Effector CD4-positive, alpha-beta T cell (primary cell): ENCODE measurements at places on chromosomes 7 and 10.

DNA sequence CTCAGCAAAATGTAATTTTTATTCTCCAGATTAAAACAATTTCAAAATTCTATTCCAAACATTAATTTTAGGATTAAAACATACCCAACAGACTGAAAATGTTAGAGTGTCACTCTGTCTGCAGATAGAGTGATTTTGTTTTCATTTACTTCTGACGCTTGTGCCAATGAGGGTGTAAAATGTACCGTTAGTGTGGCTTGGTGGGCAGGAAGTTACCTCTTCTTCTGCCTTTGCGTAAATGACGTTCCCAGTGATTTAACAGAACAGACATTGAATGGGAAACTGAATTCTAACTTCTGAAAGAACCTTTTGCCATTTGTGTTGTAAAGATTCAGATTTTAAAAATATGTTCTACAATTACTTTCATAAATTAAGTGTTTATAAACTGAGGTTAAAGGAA is 47.0 kb upstream of the DRGX start:
- DNase-seq: no peak

DNA sequence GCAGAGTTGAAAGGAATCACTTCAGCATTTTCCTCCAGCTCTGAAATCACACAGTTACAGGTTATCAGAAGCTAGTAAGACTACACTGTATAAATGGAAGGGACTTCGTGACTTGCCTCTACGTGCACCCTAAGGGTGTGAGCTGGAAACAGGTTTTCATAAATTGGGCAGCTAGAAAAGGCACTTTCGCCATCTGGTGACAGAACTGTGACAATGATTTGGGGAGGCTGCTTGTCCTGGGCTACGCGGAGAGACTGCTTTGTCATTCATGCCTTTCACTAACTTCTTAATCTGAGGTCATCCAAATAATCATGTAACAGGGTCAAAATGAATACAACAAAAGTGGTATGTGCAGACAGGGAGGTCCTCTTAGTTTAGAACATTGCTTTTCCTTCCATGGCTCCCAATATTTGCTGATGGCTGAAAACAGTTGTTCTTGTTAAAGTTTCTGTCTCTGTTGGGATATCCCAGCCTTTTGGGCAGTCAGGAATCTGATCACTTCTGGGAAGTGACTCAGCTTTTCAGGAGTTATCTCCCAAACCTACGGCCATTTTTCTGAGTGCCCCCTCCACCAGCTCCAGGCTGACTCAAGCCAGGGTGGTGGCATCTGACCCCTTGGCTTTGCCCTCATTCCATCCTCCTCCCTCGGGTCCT is 17.8 kb downstream of the VWC2 start:
- DNase-seq: no peak

DNA sequence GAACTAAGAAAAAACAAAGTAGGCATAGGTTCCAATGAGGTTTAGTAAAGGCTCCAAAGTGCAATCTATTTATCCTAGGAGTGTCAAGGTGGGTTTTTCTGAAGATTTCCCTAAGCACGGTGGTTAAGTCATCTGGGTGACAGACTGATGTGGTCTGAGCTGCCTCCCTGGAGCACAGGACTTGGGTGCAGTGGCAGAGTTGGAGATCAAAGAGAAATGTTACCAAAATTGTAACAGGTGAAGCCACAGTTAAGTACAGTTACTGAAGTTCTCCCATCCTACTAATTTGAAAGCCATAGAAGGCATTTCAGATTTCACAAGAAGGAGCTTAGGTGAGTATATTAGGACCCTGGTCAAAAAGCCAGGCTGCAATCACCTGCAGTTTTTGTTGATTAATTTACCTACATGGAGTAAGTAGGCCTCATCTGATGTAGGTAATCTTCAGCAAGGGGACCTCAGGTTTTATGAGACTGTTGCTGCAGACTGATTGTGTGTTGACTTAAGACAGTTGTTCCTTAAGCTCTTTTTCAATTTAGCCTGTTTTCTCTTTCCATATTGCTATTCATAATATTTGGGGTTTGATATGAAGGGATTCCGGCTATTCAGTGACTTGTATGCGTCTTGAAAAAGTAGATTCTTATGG is 3.0 kb downstream of the DLX6 start:
- no peak for DNase-seq

- no peak for DNase-seq
Observed at GRCh38 chr10:48779077-48779476, 94.4 kb downstream of the WDFY4 start.

DNA sequence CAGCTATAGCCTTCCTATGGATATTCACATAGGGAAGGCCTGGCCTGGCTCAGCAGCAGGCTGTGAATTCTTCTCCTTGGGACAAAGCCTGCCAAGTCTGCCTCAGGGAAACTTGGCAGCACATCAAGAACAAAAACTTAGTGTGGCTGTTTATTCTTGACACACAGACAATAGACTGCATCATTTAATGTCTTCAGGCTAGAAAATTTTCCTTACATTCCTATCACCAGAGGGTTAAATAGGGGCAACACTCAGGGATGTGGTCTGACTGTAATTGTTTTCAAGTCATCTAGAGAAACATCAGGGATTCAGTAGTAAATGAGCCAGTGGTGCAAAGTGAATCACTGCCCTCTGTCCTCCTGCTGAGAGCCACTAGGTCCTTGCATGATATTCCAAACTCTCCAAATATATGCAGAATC is 137.3 kb downstream of the SEMA3C start:
- DNase-seq: no peak

GRCh38 chr10:129136951-129137350 is 330.1 kb upstream of the MGMT start:
- no peak for DNase-seq

DNA sequence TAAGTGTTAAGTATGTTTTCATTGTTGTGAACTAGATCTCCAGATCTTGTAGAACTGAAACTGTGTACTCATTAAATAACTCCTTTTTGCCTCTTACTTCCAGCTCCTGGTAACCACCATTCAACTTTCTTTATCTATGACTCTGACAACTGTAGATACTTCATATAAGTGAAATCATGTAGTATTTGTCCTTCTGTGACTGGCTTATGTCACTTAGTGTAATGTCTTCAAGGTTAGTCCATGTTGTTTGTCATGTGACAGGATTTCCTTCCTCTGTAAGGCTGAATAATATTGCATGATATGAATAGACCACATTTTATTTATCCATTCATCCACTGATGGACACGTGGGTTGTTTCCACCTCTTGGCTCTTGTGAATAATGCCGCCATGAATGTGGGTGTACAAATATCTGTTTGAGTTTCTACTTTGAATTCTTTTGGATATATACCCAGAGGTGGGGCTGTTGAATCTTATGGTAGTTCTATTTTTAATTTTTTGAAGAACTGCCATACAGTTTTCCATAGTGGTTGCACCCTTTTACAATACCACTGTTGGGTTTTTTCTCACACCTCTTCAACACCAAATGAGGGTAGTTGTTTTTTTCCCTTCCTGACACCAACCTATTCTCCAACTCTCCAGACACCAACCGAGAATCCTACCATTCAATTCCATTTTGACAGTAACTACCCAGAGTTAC is 10.7 kb upstream of the FMC1 start:
- DNase-seq: no peak

DNA sequence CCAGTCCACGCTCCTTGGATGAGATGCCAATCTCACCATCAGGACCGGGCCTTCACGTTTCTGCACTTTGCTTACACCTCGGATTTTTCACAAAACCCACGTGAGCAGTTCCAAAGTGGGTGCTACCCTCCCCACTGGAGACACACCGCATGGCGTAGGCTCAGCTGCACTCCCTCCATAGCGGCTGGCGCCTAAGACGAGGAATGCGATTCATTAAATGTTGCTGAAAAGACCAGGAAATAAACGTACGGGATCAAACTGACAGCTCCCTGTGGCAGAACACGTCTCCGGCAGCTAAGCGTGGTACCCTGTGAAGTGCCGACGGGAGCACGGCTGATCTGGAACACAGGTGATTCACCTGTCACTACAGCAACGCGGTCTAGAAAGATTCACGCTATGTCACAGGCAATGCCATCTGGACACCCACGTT is 209.0 kb downstream of the DIP2C start:
- DNase-seq: no peak

- DNase-seq: no peak
Observed at GRCh38 chr10:69338547-69339450, 60.5 kb downstream of the HK1 start.

DNA sequence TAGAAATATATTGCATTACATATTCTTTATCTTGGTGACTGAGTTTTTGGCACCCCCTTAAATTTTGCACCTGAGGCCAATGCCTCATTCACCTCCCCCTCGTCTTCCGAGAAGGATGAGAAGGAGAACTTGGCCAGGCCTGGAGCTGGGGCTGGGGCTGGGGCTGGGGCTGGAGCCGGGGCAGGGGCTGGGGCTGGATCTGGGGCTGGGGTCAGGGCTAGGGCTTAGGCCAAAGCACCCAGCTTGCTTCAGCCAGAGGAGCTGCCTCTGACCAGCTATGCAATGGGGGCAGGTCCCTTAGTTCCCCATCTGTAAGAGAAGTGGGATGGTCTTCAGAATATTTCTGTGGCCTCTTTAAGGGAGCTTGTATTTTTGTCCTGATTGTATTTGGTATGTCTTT is 3.8 kb upstream of the PRKAG2 start:
- no peak for DNase-seq

GRCh38 chr7:142327628-142328405 is 70.0 kb upstream of the PRSS58 start:
- DNase-seq: no peak

GRCh38 chr7:44193011-44193802 is 4.0 kb upstream of the GCK start:
- no peak for DNase-seq

- no peak for DNase-seq
Observed at GRCh38 chr7:20288036-20288435, 42.7 kb upstream of the ITGB8 start.

GRCh38 chr10:70840836-70841235 is 25.1 kb downstream of the SGPL1 start:
- DNase-seq: no peak

GRCh38 chr10:29479981-29480954 is 154.5 kb downstream of the SVIL start:
- no peak for DNase-seq
